Immature natural killer cell (primary cell): ENCODE measurements at places on chromosomes 3 and 15.
A peak's percentile ranks its signal among the peaks of the same experiment; 100 is the strongest.

- DNase-seq = no peak
Measured at GRCh38 chr3:129974833-129975704, 549 bp downstream of the TRH start.

DNA sequence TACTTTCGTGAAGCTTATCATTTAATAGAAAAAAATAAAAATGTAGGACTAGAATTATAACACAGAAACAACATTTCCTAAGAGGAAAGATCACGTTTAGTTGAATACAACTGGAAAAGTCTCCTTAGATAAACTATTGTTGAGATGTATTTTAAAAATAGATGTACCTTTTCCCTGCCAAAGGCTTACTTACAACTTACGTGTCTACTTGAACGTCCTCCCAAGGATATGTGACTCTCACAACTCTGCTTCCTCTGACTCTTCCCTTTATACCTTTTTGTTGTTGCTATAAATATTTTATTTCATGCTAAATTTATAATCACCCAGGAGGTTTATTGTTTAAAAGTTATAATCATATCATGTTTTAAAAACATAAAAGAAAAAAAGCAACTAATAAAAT is 908.0 kb upstream of the ROBO1 start:
- no peak for DNase-seq

- DNase-seq = no peak
Measured at GRCh38 chr3:194476784-194477183, 10.0 kb downstream of the ATP13A3 start.

DNA sequence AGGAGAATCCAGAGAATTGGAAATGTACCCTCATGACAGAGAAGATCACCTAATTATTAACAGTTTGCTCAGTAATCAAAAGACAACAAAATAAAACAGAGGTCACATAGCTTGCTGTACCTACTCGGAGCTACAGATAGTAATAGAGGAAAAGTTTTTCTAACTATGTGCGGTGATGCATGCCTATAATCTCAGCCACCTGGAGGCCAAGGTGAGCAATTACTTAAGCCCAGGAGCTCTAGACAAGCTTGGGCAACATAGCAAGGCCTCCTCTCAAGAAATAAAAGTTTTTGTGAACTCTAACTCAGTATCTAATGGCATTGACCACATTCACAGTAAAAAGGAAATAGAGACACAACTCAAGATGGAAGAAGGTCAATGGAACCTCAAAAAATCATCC is 243.6 kb downstream of the ATP8B4 start:
- no peak for DNase-seq

- no peak for DNase-seq
Measured at GRCh38 chr15:49674370-49674769, 53.5 kb downstream of the DTWD1 start.

GRCh38 chr3:123110282-123110975 is 43.6 kb downstream of the PDIA5 start:
- no peak for DNase-seq

DNA sequence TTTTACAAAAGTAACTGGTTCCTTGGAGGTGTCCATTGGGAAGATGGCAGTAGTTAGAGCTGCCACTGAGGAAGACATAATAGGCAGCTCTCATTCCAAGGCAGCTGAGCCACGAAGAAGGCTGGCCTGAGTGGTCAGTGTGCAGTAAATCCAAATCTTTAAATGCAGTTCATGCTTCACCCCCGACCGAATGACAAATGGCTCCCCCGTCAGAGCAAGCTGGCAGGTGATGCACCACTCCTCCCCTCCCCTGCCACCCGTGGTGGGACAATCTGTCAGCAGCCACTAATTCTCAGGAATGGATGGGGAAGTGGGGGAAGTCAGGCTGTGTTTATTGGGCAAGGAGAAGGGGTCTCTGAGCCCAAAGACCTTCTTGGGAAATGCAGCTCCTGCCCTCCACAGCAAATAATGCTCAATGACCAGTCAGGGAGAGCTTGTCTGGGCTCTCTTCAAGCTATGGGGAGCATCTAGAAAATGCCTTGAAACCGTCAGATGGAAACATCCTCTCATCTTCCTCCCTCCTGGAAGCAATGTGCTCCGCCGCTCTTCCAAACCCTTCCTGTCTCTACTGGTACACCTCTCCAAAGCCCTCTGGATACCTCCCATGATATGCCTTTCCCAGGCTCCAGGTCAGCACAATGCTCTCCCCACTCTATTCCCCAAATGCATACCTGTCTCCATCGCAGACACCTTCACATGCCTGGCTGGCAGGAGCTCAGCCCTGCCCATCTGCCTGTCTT is 65.4 kb downstream of the LIPC start:
- no peak for DNase-seq

GRCh38 chr3:128585974-128586373 is 64.6 kb downstream of the RPN1 start:
- DNase-seq = no peak

GRCh38 chr3:43296565-43296964 is 10.2 kb downstream of the SNRK start:
- DNase-seq = peak; percentile 64

DNA sequence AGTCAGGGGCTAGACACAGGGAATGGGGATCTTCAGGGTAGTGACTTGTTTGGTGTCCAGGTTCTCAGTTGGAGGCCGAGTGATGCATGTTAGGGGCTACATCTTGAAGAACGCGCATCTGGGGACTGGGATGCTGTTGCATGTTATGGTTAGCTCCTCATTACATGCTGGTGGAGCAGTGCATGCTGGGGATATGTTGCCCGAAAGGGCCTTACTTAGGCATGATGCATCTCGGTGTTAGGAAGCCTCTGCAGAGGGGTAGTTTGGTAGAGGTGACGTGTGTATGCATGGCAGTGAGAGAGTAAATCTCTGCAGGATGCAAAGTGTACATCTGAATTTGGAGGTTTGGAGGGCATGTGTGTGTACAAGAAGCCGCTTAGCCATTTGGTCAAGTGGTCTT is 2.4 kb downstream of the EIF4G1 start:
- DNase-seq = no peak

- no peak for DNase-seq
Measured at GRCh38 chr15:58212909-58213526, 74.8 kb downstream of the AQP9 start.

DNA sequence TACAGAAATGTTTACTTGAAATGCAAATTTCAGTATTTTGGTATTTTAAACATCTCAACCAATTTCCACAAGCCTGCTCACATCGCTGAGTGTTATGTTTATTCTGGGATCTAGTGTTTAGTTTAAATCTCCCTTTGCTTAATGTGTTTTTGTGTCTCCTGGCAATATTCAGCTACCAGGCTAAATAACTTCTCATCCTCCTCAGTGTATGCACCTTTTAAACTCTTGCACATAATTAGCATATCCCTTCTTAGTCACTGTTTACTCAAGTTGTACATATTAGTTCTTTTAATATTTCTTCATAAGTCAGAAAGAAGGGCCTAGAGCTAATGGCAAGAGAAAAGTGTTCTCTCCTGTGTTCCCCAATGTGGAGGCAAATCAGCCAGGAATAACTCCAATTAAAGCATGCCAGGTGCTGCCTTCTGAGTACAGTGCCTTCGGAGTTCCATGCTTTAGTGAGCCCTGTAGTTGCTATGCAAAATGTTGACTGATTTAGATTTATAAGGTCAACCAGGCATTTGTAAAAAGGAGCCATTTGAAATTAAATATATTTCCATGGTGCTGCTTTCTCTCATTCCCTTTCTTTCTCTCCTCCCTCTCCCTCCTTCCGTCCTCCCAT is 234.3 kb downstream of the GAP43 start:
- no peak for DNase-seq

DNA sequence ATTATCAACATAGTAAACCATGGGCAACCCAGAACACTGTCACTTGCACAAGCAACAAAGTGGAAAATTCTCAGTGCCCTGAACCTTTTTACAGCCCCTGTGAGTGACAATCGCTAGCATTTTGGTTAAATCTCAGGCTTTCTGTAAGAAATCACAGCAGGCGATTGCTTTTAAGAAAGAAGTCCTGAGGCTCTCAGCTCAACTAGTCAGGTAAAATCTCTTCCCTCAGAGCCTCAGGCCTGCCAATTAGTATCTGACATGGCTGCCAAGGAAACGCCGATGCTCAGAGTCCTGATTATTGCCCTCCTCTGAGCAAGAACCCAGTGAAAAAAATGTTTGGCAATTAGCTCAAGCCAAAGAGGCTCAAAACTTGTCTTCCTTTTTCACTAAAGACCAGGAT is 530.8 kb downstream of the DIPK2A start:
- no peak for DNase-seq

GRCh38 chr3:107222907-107223306 is 154.3 kb upstream of the CCDC54 start:
- no peak for DNase-seq

DNA sequence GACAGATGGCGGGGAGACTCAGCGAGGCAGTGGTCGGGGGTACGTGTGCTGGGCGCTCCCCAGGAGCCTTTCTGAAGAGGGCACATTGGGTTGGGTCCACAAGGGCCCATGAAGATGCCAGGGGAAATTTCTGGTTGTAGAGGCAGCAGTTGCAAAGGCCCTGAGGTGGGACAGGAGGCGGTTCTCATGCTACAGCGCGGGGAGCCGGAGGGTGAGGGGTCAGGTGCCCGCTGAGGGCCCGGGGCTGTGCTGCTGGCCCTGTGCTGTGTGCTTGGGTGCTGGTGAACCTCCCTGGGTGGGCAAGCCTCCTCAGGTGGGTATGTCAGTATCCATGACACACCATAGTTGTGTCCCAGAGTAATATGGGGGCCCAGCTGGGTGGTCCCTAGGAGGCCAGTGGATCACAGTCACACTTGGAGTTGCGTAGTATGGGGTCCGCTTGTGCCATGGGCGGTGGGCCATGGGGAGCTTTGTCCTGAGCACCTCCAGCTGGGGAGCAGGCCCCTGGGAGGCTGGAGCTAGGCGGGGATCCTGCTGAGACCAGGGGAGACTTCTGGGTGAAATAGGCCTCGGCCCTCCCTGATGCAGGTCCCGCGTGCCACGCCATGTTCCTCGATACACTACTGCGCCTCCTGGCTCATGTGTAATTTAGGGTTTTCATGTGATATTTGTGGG is 44.3 kb downstream of the PLXNA1 start:
- no peak for DNase-seq
